Coronary artery (tissue), 2 donors: ENCODE measurements at places on chromosomes 4 and X.

DNA sequence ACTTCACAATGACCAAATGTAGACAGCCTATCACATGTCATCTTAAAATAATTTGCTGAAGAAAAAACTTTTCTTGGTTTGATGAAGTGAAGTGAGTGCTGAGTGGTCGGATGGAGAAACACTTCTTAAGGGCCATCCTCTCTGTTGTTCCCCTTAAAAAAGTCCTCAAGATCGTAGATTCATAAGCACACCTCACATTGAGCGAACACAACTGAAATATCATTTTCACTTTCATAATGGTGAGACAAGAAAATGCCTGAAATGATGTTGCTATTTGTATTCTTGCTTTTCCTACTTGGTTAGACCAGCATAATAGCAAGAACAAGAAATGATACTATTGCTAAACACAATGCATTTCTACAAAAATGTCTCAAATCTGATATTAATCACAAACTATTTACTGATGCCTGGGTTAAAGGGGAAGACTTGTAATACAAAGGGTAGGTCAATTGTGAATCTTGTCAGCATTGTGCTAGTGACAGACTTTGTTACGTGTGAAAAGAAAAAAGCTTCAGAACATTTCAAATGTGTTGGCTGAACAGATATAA, 305.6 kb upstream of the NR3C2 start:
- no peak for DNase-seq

- no peak for DNase-seq
Observed at GRCh38 chr4:11194431-11194830, 234.3 kb downstream of the HS3ST1 start.

DNA sequence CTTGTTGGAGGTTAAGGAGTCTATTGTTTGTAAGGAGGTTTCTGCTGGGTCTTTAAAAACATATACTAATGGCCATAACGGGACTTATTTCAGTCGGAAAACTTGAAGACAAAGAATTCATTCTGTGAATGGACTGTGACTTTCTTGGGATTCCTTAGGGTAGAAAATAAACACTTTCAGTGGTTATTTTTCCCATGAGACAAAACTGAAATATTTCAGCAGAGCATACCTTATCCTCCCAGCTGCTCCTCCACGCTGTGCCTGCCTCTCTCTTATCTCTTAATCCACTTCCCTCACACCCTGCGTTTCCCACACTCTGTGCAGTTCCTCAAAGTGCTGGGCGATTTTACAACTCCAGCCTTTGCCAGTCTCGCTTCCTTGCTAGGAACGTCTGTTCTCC, 47.1 kb upstream of the SORBS2 start:
- no peak for DNase-seq

- no peak for DNase-seq
Observed at GRCh38 chr4:40718586-40718985, 31.2 kb upstream of the NSUN7 start.

DNA sequence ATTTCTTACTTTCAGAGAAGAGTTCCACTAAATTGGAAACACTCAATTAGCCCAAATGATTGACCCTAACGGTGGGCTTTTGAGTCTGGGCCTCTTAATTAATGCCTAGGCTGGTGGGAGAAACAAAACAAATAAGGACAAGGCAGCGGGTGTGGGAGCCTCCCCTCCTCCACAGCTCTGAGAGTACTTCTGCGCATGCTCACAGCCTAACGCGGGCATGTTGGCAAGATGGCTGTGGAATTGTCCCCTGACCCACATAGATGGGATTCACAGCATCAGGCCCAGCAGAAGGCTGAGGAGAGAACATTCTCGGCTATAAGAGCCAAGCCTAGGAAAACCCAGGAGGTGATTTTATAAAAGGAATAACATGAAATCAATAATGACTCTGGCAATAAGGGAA, 230.1 kb downstream of the HS6ST2 start:
- DNase-seq, result no peak

DNA sequence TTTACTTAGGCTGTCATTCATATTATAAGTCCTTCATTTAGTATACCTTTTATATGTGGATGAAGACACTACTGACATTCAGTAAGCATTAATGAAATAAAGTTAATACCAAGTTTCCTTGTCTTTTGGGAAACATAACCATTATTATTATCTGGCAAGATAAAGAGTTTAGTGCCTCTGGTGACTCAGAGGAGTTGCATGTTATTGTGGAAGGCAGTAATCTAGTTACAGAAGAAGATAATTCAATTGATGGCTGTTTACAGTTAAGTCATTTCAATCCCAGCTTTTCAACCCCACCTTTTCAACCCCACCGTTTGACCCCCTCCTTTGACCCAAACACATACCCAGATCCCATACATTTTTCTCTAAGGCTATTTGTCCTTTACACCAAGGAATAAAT, 143.8 kb downstream of the FANCB start:
- no peak for DNase-seq

GRCh38 chrX:125680366-125680765, 360.7 kb downstream of the TEX13C start:
- no peak for DNase-seq
